ENCODE measurements at places on chromosomes 16 and 17.

DNA sequence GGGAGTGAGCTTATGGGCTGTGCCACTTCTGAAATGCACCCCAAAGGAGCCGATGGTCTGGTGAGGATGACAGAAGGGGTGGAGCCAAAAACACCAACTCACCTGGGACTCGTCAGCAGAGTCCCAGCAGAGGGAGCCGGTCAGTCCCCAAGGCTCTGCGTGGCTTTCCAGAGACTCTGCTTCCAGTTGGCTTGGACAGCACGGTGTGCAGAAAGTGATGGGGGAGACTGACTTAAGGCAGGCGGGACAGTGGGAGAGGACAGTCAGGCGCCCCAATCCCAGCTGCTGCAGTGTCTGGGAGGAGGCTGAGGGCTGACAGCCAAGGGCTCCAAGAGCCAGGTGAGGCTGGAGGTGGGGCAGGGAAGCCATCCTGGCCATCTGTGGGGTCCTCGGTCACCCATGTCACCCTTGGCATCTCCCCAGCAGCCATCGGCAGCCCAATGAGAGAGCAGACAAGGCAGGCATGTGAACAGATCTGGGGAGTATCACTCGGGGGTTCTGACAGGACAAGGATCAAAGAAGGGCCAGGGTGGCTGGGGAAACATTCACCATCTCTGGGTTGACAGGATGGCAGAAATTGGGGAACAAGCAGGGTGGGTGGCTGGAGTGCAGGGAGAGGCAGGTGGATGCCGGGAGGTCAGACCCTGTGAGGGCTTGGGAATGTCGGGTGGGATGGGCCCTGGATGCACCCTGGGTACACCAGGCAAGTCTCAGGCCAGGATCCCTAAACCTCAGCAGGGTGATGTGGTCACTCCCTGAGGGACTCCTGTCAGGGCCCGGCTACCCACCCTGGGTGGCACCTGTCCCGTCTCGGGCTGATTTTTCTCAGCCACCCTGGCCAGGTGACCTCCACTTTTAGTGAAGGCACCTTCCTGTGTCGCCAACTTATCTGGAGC is 8.9 kb upstream of the KRTAP17-1 start:
- no peak for DNase-seq

DNA sequence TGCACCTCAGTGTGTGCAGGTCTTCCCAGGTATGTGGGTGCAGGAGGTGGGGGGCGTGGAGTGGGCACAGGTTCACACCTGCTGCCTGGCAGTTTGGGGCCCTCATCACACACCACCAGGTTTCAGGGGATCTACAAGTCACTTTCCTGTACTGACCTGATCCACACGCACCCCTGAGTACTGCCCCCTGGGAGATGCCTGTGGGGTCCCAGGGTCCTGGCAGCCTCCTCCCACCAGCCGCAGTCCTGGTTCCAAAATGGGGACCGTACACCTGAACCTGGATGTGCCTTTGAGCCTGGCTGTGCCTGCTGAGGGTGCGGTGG is 25.9 kb downstream of the RNF213 start:
- DNase-seq: no peak

GRCh38 chr16:10370096-10370726 is 15.7 kb upstream of the ATF7IP2 start:
- no peak for DNase-seq

- no peak for DNase-seq
Measured at GRCh38 chr17:44348988-44349364, 3.9 kb downstream of the GRN start.

- DNase-seq: no peak
Measured at GRCh38 chr17:31155208-31155810, 60.5 kb downstream of the NF1 start.

- no peak for DNase-seq
Measured at GRCh38 chr16:6020162-6020985, 922.8 kb upstream of the EEF2KMT start.
